ENCODE measurements at places on chromosomes 5 and 9.

DNA sequence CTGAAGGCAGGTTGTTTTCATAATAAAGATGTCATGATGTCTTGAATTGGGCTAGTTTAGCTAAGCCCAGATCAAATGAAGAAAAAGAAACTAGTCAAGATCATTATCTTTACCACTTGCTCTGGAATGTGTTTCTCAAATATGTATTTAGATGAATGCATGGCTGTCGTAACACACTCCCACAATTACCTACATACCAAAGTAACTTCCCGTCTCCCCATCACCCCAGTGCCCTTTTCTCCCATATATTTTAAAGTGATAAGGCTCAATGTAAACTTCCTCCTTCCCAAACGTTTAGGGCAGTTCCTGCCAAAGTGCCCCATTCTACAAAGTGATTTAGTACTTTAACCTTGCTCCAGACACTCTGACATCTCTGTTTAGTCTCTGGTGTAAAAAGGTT lies 61.4 kb downstream of the SLC1A3 start:
- DNase-seq, result no peak

GRCh38 chr5:151880324-151880723 lies 44.3 kb downstream of the GLRA1 start:
- DNase-seq, result peak; percentile 16

- no peak for DNase-seq
Observed at GRCh38 chr5:91049112-91049511, 334.0 kb downstream of the ARRDC3 start.

GRCh38 chr9:127832248-127832647 lies 22.2 kb downstream of the ENG start:
- no peak for DNase-seq

GRCh38 chr5:25579111-25579510 lies 934.3 kb upstream of the CDH10 start:
- DNase-seq, result no peak

GRCh38 chr9:26551451-26551850 lies 341.2 kb downstream of the CAAP1 start:
- no peak for DNase-seq

DNA sequence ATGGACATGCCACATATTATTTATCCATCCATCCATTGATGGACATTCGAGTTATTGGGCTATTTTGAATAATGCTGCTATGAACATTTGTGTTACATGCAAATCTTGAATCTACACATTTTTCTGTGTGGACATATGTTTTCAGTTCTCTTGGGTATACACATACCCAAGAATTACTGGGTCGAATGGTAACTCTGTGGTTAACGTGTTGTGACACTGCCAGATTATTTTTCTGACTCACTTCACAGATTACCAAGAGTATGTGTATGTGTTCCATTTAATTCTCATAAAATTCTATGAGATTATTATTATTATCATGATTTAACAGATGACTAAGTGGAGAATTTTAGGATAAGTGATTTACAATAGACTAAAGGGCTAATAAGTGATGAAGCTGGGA lies 26.7 kb downstream of the CYFIP2 start:
- no peak for DNase-seq

GRCh38 chr9:27339661-27340284 lies 42.8 kb upstream of the EQTN start:
- no peak for DNase-seq

DNA sequence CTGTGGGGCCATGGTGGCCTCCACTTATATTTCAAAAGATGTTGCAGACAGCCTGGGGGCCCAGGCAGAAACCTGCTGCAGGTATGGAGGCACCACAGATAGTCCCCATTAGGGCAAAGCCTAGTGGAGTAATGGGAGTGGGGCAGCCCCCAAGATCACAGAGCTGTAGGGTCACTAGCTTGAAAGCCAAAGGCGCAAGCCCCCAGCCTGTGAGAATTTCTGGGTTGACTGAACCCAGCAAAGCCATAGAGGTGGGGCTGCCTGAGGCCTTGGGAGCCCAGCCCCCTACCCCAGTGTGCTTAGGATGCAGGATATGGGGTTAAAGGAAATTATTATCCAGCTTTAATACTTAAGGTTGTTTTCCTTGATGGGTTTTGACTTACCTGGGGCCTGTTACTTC lies 165.3 kb upstream of the FBN2 start:
- no peak for DNase-seq

DNA sequence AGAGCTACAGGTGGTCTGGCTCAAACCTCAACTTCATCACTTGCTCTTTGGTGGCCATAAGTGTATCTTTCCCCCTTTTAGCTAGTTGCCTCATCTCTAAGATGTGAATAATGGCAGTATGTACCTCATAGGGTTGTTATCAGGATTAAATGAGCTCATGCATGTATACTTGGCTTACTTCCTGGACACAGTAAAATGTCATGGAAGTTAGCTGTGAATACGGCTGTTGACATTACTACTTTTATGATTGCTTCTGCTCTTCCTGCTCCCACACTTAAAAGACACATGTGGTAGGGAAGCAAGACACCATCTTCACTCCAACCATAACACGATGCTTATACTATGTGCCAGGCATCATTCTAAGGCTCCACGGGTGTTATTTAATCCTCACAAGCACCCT lies 114.5 kb upstream of the GPR151 start:
- DNase-seq, result no peak

- no peak for DNase-seq
Observed at GRCh38 chr5:177509381-177509951, at the start of gene DOK3. Gene DOK3 (minus strand): TSS chr5:177509826. CDS start chr5:177509540, 286 bp downstream.

GRCh38 chr9:75544815-75545214 lies 345.7 kb upstream of the PCSK5 start:
- no peak for DNase-seq

GRCh38 chr5:90739567-90739966 lies 181.0 kb downstream of the ADGRV1 start:
- DNase-seq, result no peak

DNA sequence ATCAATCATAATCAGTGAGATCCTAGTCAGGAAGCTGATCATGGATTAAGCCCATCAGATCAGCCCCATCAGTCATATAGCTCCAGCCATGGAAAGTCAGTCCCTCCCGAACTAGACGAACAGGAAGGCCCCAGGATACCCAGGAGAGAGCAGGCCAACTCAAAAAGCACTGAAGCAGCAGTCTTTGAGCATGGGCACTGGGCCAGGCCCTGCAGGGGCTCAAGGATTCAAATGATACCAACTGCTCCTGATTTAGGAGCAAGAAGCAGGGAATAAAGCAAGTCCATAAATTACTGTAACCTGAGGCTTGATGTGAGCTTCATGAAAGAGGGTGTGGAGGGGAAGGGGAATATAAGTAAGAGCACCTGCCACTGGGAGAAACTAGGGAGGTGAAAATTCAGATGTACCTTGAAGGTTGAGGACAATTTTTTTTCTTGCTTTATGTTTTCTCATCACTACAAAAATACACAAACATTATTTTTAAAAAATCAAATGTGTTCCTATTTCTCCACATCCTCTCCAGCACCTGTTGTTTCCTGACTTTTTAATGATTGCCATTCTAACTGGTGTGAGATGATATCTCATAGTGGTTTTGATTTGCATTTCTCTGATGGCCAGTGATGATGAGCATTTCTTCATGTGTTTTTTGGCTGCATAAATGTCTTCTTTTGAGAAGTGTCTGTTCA lies 115.2 kb downstream of the SIL1 start:
- no peak for DNase-seq

GRCh38 chr9:83339435-83339834 lies 198.8 kb downstream of the FRMD3 start:
- DNase-seq, result no peak

DNA sequence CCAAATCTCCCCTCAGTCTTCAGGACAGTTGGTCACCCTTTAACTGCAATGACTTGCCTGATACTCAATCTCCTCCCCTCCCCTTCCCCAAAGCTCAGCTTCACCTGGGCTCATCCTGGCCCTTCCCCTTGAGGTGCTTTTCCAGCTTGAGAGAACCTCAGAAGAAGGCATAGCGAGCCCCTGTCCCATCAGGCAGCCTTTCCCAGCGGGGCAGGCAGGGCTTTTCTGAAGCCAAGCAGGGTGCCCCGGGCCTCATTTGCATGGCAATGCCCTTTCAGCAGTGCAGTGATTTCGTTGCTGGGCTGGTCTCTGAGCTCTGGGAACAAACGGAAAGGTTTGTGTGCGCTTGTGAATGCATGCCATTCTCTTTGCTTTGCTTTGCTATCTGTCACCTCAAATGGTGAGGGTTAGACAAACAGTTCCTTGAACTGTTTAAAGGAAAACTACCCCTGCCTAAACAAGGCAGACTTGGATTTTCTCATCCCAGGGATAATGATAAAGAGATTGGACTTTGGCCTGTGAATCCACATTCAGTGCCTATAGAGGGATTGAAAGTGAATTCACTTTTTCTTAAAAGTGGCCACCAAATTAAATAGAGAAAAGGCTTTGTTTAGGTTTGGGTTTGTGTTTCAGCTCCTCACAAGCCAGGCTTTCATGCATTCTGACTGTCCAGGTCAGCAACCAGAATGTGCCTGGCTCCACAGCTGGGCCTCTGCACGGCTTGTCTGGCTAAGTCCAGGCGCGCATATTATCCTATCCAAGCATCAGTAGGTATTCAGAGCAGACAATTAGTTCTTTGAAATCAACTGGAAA lies 165.3 kb downstream of the ZNF608 start:
- no peak for DNase-seq

- no peak for DNase-seq
Observed at GRCh38 chr5:95327211-95327610, 42.3 kb upstream of the MCTP1 start.

DNA sequence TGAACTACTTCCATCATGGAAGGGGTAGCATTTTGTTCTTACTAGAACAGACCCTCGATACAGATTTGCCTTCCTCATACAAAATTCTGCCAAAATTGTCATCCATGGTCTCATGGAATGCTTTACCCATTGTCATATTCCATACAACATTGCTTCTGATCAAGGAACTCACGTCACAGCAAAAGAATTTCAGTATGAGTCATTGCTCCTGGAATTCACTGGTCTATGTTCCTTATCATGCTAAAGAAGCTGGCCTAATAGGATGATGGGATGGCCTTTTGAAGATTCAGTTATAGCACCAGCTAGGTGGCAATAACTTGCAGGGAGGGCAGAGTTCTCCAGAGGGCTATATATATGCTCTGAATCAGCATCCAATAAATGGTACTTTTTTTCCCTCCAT lies 18.2 kb upstream of the FNIP1 start:
- no peak for DNase-seq

- no peak for DNase-seq
Observed at GRCh38 chr9:117625154-117625553, 79.0 kb upstream of the TLR4 start.

GRCh38 chr9:136296434-136297015 lies 7.4 kb downstream of the CCDC187 start:
- DNase-seq, result no peak

DNA sequence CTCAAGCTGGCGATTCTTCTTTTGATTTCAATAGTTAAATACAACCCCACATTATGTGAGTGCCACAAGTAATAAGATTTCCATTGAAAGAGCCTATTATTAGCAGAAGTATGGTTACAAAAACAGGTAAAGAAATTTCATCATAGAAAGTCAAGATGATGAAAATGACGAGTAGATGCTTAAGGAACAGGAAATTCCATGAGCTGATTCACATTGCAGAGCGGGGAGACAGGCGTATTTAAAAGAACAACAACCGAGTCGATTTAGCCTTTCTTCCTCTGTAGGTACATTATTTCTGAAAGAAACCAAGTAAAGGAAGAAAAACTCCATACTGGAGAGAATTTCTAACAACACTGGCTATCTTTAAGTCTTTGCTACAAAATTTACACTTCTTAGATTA lies 310.4 kb downstream of the SLF1 start:
- no peak for DNase-seq

- no peak for DNase-seq
Observed at GRCh38 chr9:134637696-134638501, 3.7 kb upstream of the COL5A1 start.

DNA sequence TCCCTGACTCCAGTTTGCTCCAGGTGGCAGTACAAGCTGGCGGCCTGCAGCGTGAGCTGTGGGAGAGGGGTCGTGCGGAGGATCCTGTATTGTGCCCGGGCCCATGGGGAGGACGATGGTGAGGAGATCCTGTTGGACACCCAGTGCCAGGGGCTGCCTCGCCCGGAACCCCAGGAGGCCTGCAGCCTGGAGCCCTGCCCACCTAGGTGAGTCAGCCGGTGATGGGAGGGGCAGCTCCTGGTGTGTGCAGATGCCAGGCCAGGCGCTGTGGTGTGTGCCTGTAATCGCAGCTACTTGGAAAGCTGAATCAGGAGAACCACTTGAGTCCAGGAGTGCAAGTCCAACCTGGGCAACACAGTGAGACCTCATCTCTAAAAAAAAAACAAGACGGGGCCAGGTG lies 10.0 kb upstream of the CACFD1 start:
- DNase-seq, result no peak

- DNase-seq, result no peak
Observed at GRCh38 chr5:68886814-68887213, 207.0 kb upstream of the SLC30A5 start.

GRCh38 chr5:104186510-104186909 lies 623.9 kb upstream of the NUDT12 start:
- DNase-seq, result no peak

DNA sequence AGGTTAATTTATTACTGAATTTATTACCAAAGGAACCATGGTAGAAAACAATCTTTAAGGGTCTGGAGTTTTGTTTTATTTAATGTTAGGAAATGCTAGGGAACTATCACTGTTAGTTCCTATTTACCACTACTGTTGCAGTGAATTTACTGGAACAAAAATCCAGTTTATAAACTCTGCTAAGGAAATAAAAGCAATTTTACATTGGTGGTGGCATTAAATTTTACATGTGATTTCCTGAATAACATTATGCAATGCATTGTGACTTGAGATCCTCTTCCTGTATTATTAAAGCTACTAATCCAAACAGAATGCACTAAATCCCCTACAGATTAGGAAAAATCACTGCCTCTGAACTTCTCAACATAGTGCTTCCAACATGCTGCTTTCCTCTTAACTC lies 599.5 kb upstream of the PTGER4 start:
- peak; percentile 16 for DNase-seq

GRCh38 chr9:109115931-109116526 lies 3.7 kb downstream of the TMEM245 start:
- peak; percentile 15 for DNase-seq

DNA sequence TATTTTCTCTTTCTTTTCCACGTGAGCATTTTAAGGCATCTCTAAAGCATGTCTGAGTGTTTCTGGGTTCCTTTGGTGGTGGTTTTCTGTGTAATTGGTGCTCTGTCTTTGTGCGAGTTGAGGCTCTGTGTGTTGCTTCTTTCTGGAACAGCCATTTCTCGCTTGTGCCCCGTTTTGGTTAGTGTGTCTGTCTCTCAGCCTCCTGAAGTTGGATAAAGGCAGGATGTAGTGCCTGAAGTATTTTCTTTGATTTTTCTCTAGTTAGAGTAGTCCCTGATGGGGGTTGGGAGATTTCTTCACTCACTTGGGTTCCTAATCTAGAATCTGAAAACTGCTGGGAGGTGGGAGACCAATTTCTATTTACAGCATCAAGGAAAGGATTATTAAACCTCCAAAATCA lies 129.7 kb upstream of the TMEM161B start:
- DNase-seq, result no peak

- DNase-seq, result no peak
Observed at GRCh38 chr5:67106626-67107342, 89.8 kb downstream of the CD180 start.

Data from muscle of arm (tissue), 14 donors.